GM23338 (cell line): ENCODE measurements at places on chromosomes 12 and 14. TPM values are rescaled to one million over a fixed set of nuclear protein-coding genes. Genes with fewer than 3 reads are reported as not detected.
A peak's percentile ranks its signal among the peaks of the same experiment; 100 is the strongest.

DNA sequence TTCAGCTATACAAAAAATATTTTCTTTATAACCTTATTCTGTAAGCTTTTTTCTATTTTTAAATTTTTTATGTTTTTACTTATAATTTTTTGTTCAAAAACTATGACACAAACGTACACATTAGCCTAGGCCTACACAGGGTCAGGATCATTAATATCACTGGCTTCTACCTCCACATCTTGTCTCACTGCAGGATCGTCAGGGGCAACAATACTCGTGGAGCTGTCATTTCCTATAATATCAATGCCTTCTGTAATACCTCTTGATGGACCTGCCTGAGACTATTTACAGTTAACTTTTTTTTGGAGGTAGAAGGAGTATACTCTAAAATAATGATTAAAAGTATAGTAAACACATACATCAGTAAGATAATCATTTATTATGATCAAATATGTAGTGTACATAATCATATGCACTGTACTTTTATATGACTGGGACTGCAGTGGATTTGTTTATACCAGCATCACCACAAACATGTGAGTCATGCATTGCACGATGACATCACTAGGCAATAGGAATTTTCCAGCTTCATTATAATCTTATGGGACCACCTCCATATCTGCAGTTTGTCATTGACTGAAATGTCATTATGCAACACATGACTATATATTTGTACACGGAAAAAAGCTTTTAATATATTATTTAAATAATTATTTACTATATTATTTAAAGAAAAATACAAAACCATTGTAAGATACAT, 18.5 kb upstream of the PMCH start:
- DNase-seq, result no peak

DNA sequence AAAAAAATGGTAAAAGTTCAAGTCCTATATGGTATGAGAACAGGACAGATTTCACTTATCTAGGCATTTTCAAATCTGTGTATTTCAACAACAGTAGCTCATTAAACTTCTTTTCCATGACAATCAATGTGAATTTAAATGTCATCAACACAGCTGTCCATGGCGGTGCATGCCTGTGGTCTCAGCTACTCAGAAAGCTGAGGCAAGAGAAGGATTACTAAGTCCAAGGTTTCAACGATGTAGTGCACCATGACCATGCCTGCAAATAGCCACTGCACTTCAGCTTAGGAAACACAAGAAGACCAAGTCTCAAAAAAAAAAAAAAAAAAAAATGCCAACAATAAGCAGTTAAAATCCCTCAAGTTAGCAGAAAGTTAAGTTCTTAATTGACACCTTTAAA, 214.6 kb downstream of the C12orf50 start:
- no peak for DNase-seq

DNA sequence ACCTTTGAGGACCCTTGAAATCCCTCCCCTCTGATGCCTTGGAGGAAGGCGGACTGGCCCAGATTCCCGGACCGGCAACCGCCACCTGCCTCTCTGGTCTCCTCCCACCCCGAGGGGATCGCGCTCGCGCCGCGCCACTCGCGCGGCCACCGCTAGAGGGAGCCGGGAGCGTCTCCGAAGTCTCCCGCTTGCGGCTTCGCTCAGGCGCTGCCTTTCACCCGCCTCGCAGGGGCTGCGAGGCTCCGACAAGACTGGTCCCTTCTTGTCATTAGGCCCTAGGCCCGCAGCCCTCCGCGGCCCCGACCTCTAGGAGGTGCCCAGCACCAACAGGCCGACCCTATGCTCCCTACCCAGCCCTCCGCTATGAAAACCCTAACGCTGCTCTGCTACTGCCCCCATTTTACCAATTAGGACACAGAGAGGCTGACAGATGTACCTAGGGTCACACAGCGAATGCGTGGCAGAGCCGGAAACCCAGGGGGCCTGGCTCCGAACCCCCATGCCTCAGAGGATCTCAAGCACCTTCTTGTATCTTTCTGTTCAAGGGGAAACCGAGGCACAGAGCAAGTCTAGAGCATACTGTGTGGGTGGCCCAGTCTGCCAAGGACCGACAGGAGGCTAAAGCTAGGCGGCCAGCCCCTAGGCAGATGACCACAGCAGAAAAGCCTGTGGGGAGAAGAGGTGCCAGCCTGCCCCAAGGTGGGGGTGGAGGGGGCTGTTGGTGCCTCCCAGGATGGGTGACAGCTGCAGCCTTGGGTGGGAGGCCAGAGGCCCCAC, 21.4 kb upstream of the VSX2 start:
- DNase-seq, result peak; percentile 91

DNA sequence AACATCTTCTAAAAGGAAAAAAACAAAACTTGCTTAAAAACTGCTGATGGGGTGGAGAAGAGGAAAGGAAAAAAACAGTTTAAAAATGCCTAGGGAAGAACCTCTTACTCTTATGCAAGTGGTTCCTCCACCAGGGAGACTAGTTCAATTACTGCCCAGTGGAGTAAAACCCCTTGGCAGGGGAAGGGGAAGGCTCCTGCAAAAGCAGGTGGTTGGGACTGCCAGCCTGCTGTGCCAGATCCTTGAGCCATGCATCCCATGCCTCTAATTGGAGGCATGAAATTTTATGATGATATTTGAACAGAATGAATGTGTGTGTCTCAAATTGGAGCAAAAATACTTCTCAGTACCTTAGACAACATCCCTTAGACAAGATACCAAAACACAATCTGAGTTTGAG, 118.8 kb downstream of the FSCB start:
- no peak for DNase-seq

- DNase-seq, result no peak
Observed at GRCh38 chr12:16499611-16500010, 106.4 kb downstream of the LMO3 start.

- DNase-seq, result no peak
Observed at GRCh38 chr14:88242446-88242845, 80.6 kb downstream of the KCNK10 start.

GRCh38 chr14:81129242-81129641, 91.5 kb downstream of the GTF2A1 start:
- no peak for DNase-seq

GRCh38 chr12:97306147-97306546, 156.5 kb upstream of the RMST start:
- no peak for DNase-seq

The HOXC4 gene
- total RNA-seq, result not detected in 2 replicates

The APOF gene
- total RNA-seq, result not detected in 2 replicates
